ENCODE measurements at places on chromosomes 3 and 15.

DNA sequence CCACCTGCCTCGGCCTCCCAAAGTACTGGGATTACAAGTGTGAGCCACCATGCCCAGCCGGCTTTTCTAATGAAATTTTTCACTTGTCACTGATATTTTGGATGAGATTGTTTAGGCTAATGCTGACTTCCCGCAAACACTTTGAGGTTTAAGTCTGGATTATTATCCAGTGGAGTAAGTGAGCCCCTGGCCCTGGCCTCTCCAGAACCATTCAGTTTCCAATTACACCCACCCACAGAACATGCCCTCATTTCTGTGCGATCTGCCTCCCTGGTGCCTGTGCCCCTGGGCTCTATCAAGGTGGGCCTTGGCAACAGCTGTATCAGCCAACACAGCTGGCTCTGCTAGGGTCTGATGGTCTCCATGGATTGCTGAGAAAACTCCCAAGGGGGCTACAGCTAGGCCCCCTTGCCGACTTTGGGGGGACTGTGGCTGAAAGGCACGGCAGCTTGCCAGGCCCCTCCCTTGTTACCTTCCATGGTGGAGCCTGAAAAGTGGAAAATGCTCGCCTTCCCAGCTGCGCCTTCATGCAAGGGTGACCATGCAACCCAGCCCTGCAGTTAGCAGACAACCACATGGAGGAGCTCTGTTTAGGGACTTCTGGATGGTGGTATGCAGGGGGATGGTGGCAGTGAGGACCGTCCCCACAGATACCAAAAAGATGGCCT, 288.9 kb downstream of the FAM43A start:
- no peak for DNase-seq

GRCh38 chr3:30964612-30965011, 70.2 kb upstream of the GADL1 start:
- DNase-seq = no peak

DNA sequence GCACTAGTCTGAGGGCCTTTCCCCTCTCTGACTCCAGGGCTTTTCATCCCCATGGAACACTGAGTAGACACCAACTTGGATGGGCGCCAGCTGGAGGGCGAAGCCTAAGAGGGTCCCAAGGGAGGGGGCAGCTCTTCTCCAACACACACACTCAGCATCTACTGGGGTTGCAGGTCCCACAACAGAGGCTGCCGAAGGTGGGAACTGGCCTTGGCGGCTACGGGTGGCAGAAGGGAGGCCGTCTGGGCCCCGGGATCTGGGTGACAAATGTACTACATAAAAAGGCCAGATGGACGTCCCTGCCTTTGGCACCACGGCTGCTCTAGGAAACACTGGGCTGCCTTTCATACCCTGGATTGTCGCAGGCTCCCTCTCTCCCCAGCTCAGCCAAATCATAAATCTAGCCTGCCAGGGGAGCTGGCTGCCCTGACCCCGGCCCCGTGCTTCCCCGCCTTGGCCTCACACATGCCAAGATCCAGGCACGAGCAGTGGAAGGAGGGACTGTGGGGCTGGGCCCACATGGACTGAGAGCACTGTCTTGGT, 31.5 kb downstream of the SEMA5B start:
- DNase-seq = no peak

GRCh38 chr3:44421280-44421679, 56.2 kb downstream of the ZNF445 start:
- DNase-seq = no peak

- DNase-seq = peak; percentile 69
Measured at GRCh38 chr15:42494998-42495360, 455 bp upstream of the SNAP23 start.

DNA sequence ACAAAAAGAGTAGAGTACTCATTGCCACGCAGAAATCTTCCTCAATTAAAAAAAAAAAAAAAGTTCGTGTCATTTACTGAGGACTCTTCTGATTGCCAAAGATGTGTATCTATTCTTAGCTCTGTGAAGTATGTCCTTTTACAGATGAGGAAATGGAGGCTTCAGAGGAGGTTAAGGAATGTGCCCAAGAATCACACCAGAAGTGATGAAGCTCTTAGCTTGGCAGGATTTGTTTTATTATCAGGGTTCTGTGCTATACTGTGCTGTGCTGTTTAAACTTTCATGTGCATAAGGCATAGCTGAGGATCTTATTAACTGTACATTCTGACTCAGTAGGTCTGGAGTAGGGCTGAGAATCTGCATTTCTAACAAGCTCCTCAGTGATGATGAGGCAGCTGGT, 665.2 kb upstream of the ADAMTS9 start:
- no peak for DNase-seq

DNA sequence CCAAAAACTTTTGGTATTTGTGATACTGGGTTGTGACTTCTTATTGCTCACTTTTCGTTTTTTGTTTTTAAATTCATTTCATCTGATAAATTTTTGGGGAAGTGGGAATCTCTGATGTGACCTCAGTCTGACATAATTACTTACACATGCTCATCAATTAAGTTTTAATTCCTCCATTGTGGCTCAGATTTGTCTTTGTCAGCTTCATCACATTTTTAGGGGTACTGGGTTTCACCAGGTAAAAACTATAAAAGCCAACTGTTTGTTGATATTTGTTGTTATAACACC, 425.3 kb upstream of the TGFBR2 start:
- no peak for DNase-seq

GRCh38 chr3:14295801-14296200, 106.6 kb upstream of the SLC6A6 start:
- DNase-seq = no peak

DNA sequence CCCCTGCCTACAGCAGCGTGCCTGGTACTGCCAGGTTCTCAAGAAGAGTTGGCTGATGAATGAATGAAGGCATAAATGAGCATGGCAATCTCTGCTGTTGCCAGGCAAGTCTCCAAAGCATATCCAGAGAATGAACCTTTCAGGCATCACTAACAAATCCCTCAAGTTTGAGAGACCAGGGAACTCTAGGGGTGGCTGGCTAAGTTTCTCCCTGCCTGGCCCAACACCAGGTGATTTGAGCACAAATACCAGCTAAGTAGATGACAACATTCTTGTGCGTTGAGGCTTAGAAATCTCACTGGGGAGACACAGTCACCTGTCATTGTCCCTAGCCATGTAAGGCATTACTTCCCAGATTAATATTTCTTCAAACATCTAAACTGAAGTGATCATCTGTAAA, 81.4 kb upstream of the PTX3 start:
- DNase-seq = no peak

GRCh38 chr15:29151484-29151857, 118.2 kb downstream of the NSMCE3 start:
- no peak for DNase-seq

DNA sequence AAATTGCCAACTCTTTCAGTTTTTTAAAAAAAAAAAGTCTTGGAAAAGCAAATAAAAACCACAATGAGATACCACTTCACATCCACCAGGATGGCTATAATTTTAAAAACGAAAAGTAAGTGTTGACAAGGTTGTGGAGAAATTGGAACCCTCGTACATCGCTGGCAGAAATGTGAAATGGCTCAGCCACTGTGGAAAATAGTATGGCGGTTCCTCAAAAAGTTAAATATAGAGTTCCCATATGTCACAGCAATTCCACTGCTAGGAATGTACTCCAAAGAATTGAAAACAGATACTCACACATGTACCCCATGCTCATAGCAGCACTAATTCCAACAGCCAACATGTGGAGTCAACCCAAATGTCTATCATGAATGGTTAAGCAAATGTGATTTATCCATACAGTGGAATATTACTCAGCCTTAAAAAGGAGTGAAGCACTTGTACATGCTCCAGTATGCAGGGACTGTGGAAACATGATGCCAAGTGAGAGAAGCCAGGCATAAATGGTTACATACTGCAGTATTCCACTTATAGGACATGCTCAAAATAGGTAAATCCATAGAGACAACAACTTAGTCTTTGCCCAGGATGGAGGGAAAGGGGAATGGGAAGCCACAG, 73.8 kb upstream of the PCSK6 start:
- DNase-seq = no peak

GRCh38 chr3:101643009-101643844, 33.7 kb downstream of the ZBTB11 start:
- no peak for DNase-seq

DNA sequence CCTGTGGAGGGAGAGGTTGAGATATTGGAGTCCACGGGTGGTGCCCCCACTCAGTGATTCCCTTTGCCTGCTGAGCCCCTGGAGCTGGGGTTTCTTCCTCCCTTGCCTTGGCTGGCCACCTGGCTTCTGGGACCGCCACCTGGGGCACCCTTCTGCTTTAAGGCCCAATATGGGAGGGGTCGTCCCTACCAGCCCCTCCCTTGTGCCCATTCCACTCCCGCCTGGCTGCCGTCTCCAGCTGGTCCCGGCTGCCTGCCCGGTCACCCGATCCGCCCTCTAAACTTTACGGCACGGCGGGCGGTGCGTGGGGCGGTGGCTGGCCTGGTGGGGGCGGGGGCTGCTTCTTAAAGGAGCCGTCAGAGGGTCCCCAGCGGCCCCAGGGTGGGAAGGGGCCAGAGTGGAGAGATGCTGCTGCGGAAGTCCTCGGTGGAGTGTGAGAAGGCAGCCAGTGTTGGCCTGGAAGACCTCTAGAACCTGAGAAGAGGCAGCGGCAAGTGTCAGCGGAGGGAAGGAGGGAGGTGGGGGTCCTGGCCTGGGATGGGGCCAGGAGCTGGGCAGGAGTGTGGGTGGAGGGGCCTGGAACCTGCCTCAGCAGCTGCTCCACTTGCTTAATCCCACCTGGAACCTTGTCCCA, 1.6 kb upstream of the SEMA3B start:
- no peak for DNase-seq

GRCh38 chr3:8371960-8372463, 129.6 kb upstream of the LMCD1 start:
- DNase-seq = no peak

- DNase-seq = no peak
Measured at GRCh38 chr3:140686128-140686527, 8.3 kb downstream of the TRIM42 start.

- DNase-seq = no peak
Measured at GRCh38 chr3:115903843-115904242, 280.5 kb downstream of the GAP43 start.

DNA sequence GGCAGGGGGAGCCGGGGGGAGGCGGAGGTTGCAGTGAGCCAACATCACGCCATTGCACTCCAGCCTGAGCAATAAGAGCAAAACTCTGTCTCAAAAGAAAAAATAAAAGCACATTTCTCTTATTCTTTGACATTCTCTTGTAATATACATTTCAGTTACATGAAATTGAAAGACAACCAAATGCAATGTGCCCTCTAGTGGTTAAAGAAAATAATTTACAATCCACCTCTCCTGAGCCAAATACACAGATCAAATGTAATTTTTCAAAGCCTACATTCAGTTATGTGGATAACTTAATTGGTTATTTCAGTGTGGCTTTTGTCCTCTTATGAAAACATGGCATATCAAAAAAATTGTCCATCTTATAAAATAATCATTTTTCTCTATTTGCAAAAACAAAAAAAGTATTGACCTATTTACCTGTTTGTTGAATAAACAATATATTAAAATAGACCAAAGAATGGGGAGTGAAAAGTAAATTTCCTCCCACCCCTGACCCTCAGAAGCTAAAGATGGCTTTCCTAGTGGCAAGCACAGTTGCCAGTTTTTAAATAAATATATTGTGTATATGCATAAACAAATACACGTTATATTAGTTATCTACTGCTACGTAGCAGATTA, 14.2 kb upstream of the U2SURP start:
- peak; percentile 58 for DNase-seq

- no peak for DNase-seq
Measured at GRCh38 chr3:30719536-30719935, 113.1 kb downstream of the TGFBR2 start.

DNA sequence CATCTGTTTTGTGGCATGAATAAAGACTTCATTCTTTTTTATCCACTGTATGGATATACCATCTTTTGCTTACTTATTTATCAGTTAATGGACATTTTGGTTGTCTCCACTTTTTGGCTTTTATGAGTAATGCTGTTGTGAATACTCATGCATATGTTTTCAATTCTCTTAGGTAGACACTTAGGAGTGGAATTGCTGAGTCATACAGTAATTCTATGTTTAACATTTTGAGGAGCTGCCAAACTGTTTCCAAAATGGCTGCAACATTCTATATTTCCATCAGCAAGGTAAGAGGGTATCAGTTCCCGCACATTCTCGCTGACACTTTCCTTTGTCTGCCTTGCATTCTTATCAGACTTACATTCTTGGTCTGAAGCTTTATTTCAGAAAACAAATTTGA, 191.1 kb downstream of the WNT5A start:
- DNase-seq = no peak

DNA sequence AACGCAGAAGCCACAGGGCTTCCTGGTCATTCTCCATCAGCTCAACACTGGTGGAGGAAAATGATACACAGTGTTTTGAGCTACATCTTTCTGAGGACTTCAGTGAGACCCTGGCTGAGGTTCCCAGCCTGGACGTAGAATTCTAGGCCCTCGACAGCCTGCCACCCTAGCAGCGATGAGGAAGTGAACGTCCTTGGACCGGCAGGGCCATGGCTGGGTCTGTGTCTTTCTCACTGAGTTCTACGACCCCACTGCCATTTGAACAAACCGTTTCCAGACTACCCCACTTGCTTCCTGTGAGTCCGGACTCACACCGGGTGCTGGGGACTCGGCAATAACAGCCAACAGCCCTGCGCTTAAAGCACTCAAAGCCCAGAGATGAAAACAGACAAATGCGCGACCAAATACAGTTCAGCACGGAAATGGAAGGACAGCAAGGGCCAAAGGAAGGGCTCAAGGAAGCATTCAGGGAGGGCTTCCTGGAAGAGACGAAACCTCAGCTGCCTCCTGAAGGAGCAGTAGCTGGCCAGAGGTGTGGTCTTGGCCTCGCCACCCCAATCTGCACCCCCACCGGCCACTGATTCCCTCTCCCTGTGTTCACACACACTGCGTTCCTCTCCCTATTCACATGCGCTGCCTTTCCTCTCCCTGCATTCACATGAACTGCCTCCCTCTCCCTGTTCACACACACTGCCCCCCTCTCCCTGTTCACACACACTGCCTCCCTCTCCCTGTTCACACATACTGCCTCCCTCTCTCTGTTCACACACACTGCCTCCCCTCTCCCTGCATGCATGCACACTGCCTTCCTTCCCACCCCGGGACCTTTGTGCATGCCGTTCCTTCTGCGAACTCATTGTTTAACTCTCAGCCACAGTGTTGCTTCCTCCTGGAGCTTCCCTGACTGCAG, 136.3 kb upstream of the PRR20G start:
- no peak for DNase-seq

Data from inflammatory macrophage (primary cell).